ENCODE measurements at places on chromosomes 2 and 18.

- no peak for DNase-seq
These were observed 32.3 kb downstream of the EML6 start for GRCh38 chr2:54755641-54756326.

GRCh38 chr2:43225788-43226557 lies 433 bp downstream of the ZFP36L2 start:
- peak; percentile 77 for DNase-seq

DNA sequence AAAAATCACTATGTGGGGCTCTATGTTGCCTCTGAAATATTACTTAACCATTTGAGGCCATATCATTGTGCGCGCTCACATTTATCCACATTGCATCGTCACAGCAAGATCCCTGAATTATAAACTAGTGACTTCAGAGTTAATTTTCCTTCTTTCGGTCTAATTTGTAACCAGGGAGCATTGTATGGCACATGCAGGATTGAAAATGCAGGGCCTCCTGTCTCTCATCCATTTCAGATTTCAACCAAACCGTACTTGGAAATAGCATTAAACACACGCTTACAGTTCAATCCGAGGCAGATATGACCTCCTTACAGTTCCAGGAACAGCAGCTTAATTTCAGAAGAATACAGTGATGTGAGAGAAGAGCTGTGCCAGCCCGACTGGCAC lies 532 bp downstream of the MYOM1 start:
- no peak for DNase-seq

DNA sequence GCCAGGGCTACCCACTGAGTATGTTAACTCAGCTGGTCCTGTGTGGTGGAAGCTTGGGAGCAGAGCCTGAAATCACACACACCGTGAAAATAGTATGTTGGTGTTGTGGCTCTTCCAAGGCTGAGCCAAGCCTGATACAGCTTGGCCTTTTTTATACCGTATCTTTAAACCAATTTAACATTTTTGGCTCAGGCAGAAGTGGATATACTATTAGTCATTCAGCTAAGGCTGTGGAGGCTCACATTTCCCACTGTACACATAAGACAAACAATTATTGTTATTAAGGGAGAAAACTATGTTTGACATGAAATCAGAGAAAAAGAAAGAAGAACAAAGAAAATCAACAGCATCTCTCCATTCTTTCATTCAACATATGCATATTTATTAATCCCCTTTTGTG lies 159.0 kb downstream of the BCL11A start:
- DNase-seq: peak; percentile 20

- peak; percentile 84 for DNase-seq
These were observed 40.5 kb downstream of the MTHFD2 start for GRCh38 chr2:74238879-74239278.

DNA sequence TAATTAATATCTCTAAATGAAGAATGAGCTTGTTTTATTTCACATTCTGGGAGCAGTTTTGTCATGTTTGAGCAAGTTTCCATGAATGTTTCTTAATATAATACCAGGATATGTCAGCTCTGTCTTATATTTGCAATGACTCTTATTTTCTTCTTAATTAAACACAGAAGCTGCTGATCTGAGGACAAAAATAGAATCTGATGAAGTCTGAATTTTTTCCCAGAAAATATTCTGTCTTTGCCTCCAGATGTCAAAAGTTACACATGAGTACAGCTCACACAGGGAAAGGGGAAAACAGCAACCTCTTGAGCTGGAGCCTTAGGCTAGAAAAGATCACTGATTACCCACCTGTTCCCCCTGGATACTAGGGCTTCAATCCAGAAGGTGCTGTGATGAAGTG lies 606.6 kb upstream of the SYT4 start:
- DNase-seq: no peak

GRCh38 chr18:668260-668659 lies 10.8 kb downstream of the TYMS start:
- DNase-seq: no peak

- DNase-seq: no peak
These were observed 71.0 kb upstream of the BOD1L2 start for GRCh38 chr18:57075716-57076400.

DNA sequence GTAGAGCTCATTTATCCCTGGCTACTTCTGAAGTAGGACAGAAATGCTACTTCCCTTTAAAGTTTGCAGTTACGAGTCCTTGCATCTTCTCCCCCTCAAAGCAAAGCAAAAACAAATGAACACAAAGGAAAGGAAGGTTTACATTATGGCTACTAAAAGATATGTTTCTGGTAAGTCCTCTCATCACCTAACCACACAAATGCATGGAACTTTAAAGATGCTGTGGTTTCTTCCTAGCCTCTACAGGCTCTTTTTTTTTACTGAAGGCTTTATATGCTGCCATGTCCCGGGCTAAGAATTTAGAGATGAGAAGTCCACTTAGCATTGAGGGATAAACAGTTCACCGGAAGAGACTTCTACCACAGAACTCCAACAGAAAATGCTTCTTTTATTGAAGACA lies 291.2 kb downstream of the SS18 start:
- DNase-seq: no peak

GRCh38 chr18:13302040-13302439 lies 83.5 kb downstream of the LDLRAD4 start:
- DNase-seq: no peak

DNA sequence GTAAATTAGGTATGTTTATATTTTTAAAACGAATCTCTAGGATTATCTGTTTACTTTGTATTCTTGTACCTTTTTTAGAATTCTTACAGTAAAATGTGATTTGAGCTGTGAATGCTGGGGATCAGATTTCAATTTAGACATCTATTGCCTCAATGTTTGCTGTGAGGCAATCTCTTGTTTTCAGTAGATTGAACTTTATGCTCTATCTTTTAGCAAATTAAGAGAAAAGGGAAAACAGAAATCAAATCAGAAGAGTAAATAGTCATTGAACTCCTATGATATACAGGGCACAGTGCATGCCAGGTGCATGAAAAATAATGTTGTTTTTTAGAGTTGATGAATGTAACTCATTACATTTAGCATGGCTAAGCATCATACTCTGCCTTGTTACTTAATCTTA lies 39.5 kb downstream of the ZC3H6 start:
- DNase-seq: peak; percentile 54

- DNase-seq: no peak
These were observed 195.0 kb downstream of the GCA start for GRCh38 chr2:162538967-162539366.

Data from iris pigment epithelial cell (primary cell).